ENCODE measurements at places on chromosomes 2 and 18.

DNA sequence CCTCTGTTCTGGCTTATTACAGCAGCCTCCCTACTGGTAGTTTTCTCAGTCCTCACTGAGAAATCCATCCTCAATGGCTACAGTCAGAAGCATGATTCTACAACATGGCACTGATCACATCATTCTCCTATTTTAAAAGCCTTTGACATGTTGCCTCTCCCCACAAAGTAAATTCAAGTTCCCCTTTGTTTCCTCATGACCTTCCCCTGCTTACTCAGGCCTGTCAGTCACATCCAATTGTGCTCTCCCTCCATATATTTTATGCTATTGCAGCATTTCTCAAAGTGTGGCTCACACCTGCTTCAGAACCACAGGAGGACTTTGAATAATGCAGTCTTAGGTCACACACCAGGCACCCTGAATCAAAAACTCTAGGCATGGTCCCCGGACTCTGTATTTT, 124.6 kb downstream of the SPOPL start:
- DNase-seq, result no peak

DNA sequence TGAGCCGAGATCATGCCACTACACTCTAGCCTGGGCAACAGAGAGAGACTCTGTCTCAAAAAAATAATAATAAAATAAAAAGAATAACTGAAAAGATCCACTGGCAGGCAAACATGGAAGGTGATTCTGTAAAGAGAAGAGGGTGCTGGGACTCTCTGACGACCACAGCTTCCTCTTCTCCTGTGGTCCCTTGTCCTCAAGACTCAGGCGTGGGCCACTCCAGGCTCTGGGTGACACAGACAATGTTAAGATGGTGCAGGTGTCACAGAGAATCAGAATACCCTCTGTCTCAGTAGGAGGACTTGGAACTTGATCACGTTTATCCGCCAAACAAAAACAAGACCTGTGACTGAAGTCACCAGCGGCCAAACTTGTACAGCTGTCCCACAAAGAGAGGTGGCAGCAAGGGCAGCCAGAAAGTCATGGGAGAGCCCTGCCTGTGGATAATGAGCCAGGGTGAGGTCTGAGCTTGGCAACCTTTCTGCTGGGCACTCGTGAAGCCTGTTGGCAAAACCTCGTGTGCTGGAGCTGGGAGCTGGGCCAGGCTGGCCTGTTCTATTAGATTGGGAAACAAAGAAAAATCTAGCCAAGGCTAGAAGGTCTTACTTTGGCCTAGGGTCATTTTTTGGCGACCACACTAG, 76.4 kb upstream of the ITGA6 start:
- DNase-seq, result no peak

DNA sequence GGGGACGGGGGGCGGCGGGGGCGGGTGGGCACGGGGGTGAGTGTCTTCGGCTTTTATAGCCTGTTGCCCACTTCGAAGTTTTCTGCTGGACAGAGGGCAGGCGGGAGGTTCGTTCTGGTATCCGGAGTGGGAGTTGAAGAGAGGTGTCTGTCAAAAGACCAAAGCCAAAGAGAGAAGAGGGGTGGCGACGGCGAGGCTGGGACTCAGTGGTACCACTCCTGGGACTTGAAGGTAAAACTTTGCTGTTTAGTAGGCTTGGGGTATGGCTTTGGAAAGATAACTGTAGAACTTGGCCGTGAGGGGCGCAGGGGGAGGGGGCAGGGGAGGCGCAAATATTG, 215.8 kb upstream of the DTNA start:
- no peak for DNase-seq

- DNase-seq, result peak; percentile 50
Observed at GRCh38 chr2:54999182-54999581, 51.1 kb downstream of the RTN4 start.

GRCh38 chr2:176409671-176410070, 140.4 kb downstream of the MTX2 start:
- DNase-seq, result no peak

GRCh38 chr18:9069601-9070000, 32.9 kb upstream of the NDUFV2 start:
- DNase-seq, result no peak

GRCh38 chr2:143603846-143604565, 474.8 kb downstream of the ARHGAP15 start:
- DNase-seq, result no peak

- DNase-seq, result no peak
Observed at GRCh38 chr2:240364582-240364960, 70.9 kb upstream of the GPC1 start.

DNA sequence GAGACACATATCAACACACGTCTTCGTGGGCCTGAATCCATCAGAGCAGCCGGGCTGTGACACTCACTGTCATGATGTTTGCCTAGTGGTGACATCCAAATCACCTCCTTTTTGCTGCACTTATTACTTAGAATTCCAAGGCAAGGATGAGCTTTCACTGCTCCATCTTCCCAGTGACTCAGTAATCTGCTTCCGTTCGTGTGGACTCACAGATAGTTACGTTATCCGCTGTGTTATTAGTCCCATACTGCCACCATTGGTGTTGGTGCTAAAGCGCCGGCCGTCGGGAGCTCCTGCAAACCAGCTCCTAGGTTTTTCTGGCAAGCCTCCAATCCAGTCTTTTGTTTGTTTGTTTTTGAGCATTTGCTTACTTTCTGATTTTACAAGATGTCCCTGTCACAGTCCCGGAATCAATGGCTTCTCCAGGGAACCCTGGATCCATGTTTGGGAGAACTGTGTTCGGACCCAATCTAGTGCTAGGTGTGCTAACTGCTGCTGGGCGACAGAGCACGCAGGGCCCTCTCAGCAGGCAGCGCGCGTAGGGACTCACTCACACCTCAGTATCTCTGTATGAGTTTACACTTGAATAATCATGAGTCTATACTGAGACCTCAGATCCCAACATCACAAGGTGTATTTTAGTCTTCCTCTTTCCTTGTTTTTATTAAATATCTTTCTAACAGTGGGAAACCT, 42.6 kb downstream of the HDAC4 start:
- no peak for DNase-seq

DNA sequence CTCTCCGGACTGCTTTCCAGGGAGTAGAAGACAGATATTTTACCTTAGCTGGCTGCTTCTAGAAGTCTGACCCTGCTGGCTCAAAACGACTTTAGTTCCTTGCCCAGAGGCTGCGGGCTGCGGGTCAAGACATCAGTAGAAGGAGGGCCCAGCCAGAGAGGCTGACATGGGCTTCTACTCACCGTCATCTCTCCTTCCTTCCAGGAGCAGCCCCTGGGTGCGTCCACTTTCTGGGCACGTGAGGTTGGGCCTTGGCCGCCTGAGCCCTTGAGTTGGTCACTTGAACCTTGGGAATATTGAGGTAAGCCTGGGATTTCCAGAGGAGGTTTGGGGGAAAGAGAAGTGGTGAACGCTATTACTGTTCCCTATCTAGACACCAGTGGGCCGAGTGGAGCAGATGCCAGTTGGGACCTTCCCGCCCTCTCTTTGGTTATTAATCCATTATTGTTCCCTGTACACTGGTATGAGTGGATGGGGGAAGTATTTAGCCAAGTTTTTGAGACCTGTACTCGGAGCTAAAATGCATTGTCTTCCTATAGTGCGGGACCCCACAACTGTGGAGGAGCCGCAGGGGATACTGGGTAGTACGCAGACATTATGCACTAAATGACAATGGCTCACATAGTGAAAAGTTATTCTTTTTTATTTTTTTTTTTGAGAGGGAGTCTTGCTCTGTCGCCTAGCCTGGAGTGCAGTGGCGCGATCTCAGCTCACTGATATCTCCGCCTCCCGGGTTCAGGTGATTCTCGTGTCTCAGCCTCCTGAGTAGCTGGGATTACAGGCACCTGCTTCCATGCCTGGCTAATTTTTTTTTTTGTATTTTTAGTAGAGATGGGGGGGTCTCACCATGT, 26.3 kb upstream of the CASP8 start:
- no peak for DNase-seq

DNA sequence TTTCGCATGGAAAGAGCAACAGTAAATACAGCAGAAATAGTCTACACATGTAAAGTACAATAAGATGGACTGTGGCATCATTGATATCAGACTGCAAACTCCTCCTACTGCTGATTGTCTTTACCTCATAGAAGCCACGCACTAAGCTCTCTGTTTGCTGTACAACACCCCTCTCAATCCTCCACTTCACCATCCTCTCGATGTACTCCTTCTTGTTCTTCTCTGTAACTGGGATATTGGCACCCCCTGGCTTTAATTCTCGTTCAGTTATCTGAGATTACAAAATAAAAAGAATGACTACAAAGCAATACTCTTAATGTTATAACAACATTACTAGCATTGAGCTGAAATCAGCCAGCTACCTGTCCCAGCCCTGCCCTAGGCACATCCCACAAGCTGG, 49.3 kb upstream of the STK17B start:
- DNase-seq, result no peak

DNA sequence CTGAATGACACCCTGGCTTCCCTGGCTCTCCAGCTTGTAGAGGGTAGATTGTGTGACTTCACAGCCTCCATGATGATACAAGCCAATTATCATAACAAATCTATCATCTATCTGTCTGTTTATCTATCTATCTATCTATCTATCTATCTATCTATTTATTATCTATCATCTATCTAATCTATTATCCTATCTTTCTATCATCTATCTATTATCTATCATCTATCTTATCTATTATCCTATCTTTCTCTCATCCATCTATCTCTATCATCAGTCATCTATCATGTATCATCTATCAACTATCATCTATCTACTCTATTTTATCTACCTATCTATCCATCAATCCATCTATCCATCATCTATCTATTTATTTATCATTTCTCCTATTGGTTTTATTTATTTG, 361.8 kb downstream of the RNF144A start:
- no peak for DNase-seq

GRCh38 chr18:9096007-9096371, 6.5 kb upstream of the NDUFV2 start:
- DNase-seq, result no peak

- DNase-seq, result no peak
Observed at GRCh38 chr18:79787527-79787864, 10.2 kb upstream of the KCNG2 start.

DNA sequence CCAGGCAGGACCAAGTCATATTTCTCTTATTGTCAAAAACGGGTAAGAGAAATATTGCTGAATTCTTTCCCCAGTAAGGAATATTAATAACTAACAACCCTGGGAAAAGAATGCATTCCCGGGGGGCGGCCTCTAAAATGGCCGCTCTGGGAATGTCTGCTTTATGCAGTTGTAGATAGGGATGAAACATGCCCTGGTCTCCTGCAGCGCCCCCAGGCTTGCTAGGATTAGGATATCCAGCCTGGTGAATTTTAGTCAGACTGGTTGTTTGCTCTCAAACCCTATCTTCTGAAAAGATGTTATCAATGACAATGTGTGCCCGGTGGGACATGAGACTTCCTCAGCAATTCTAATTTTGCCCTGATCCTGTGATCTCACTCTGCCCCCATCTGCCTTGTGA, 448.1 kb downstream of the PTH2R start:
- no peak for DNase-seq

GRCh38 chr18:23230686-23231085, 95.4 kb downstream of the CABLES1 start:
- no peak for DNase-seq

GRCh38 chr2:75317316-75317715, 118.0 kb upstream of the TACR1 start:
- DNase-seq, result no peak

DNA sequence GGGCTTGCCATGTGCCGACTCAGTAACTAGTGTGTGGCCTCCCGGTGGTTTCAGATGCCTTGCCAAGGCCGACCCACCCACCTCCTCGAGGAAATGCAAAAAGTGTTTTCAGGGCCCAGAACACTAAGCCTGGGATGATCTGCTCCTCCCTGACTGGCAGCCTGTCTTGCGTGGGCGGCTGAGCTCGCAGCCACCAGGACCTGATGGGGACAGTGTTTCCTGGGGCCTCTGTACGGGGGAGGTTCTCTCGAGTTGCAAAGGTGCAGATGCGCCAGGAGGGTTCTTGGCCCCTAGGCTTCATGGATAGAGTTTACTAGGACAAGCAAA, 85.2 kb downstream of the GLI2 start:
- DNase-seq, result no peak

GRCh38 chr2:167114018-167114417, 225.7 kb downstream of the XIRP2 start:
- DNase-seq, result no peak

DNA sequence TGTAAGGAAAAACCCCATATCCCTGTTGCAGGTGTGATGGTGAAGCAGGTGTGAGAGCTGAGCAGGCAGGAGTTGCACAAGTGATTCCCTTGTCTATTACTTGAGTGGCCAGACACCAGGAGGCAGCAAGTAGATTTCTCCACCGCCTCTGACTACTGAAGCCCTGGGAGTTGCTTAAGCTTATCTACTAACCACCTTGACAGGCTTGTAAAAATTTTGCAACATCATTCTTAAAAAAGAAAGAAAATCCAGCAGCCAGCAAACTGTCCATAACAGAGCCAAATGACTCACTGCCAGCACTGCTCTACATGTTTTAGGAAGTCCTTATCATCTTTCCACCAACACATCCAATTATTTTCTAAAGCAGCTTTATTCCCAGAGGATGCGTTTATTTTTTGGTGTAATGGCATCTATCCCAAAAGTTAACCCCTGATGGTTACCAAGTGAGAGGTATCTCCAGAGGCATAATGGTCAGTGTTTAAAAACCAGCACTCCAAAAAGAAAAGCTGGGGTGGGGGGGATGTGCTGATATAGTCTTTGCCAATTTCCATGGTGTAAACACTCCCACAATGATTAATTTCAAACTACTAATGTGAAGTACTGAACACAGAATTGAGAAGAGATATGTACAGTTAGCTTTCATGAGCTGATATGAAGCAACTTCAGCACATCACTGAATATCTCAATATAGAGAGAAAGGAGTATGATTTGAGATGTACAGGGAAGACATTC, 16.3 kb upstream of the GPR39 start:
- DNase-seq, result no peak

- DNase-seq, result no peak
Observed at GRCh38 chr2:128314348-128315121, 4.1 kb downstream of the HS6ST1 start.

DNA sequence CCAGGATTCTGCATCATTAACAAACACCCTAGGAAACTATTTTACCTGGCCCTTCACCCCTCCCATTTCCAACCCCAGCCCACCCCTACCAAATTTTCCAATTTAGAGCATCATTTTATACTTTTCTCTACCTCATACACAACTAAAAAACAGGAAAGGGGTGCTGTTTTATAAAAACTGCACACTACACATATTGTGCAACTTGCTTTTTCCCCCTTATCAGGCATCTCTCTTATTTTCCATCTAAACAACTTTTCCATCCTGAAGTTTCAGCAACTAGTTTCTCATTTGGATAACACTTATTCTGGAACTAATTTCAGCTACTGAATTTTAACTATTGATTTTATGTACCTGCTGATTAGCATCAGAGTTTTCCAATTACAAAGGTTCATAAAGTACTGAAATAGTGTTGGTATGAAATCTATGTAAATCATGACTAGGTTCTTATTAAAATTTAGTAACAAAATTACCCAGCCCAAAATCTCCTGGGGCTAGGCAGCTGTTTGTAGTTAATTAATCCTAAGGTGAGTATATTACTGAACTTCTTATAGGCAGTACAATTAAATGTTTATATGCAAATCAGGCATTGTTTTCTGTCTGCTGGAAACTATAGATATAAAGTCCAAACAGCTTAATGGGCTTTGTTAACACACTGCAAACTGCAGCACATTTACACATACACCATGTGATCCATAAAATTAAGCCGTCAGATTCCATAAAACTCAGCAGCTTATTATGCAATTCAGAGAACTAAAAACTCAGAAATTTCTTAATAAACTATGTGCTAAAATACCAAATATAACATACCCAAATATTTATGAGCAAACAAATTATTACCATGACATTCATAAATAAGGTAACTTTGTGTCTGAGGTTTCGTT, 7.9 kb downstream of the SF3B1 start:
- no peak for DNase-seq

GRCh38 chr2:169673921-169674320, 20.3 kb downstream of the CFAP210 start:
- DNase-seq, result no peak

Data from HS-27A (cell line).